ENCODE measurements at places on chromosomes 5 and 9.

DNA sequence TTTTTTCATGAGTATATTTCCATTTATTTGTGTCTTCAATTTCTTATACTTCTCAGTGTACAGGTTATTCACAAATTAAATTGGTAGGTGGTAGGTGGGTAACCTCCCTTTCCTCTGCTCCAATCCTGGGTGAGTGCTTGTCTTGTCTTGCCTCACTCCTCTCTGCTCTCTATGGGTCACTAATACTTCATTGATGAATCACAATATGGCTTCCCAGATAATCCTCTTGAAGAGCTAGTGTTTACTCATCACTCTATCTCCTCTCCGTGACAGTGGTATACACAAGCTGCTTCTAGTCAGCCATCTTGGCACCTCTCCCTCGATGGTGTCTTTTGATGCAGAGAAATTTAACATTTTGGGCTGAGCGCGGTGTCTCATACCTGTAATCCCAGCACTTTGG is 331.8 kb upstream of the NMUR2 start:
- DNase-seq, result no peak

DNA sequence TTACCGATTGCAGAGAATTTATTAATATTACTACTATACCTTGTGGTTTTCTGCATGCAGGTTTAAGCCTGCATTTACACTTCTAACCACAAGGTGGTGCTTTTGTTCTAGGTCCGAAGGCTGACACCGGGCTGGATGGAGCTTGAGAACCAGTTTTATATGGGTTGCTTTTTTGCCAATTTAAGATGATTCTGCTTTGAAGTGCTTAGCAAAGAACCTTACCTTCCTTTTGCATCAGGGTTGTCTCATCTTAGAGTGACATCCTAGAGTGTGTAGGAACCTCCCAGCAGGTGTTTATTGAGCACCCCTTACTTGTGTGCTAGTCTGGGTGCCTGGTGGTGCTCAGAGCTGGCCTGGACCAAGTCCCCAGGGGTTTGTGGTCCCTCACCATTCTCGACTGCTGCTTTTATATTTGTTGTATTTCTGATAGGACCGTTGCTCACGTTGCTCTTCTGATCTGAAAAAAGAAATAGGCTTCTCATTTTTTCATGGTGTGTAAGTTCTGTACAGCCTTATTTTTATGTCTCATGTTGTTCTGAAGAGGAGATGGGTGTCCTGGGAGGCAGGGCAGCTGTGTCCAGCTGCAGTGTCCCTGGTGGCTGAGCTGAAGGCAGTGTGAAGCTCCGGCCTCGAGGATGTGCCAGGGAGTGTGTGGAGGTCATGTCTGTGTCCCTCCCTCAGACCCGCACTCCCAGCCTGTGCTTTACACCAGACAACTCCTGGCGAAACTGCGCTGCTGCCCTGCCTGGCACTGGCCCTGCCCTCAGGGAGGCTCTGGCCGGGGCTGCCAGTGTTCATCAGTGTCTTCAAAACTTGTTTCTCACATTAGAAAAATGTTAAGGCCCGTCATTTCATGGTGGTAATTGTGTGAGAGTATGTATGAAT is 54.3 kb downstream of the EHMT1 start:
- peak; percentile 62 for DNase-seq

DNA sequence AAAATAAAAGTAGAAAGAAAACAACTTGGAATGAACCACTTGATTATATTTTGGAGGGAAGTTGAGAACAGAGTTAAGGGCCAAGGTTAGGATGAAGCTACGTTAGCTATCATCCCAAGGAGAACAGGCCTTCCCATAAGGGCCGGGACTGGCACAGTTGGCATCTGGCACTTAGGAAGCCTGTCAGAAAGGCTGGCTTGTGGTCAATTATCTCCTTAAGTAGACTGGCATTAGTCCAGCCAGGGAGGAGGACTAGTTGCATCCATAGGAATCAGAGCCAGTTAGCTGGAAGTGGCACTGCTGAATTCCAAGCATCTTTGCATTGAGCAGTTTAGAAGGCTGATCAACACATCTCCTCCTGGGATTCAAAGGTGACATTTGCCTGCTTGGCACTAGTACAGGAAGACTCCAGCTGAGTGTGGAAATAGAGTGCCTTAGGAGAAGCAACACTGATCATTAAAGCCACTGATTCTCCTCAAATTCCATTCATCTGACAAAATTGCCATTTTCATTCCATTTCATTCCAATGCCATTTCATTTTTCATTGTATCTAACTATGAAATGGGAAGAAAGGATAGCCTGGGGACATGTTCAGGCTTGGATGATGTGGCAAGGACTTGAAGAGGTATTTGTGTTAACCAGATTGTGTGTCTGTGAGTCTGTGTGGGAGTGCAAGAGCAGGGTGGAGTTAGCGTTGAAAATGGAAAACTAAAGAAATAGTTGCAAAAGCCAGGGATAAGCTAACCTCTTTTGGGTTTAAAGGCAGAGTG is 5.5 kb downstream of the FOXB2 start:
- no peak for DNase-seq

DNA sequence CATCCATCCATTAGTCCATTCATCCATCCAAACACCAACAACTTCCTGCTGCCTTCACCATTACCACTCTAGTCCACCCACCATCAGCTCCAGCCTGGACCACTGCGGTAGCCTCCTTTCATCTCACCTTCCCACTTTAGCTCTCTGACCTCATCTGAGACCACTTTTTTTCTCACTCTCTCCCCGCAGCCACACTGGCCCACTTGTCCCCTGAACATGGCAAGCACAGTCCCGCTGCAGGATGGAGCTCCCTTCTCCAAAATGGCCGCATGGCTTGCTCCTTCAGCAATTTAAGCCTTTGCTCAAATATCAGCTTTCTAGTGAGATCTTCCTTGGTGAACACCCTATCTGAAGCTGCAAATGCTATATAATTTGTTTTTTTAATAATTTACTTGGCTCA is 11.1 kb downstream of the CSF1R start:
- DNase-seq, result no peak

- no peak for DNase-seq
Observed at GRCh38 chr9:5835808-5836207, 2.9 kb upstream of the ERMP1 start.

GRCh38 chr9:8371686-8372085 is 572.1 kb upstream of the DMAC1 start:
- no peak for DNase-seq

DNA sequence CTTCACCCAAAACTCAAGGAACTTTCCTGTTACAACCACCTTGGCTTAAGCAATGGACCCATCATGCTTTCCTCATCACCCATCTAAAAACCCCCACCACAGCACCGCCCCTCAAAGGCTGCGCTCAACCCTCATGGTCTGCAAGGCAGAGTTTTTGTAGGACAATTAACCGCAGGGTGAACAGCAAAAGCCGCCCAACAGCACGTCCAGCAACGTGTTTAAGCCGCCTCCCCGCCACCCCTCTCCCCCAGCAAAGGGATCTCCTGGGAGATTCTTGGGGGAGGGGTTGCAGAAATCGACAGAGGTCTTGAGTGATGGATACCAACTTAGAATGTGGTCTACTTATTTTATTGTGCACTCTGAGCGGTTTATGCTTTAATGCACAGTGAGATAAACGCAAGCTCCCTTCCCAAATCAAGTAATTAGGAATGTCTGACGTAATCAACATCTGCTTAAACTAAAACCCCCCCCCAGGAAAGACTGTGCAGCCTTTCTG is 1.9 kb downstream of the ROR2 start:
- peak; percentile 61 for DNase-seq

GRCh38 chr5:151958111-151958510 is 33.5 kb upstream of the GLRA1 start:
- no peak for DNase-seq

- DNase-seq, result no peak
Observed at GRCh38 chr5:146588331-146589027, 72.5 kb upstream of the GPR151 start.

- peak; percentile 51 for DNase-seq
Observed at GRCh38 chr5:173707392-173707791, 90.9 kb upstream of the BOD1 start.

GRCh38 chr5:11273180-11273903 is 512.3 kb upstream of the DAP start:
- peak; percentile 1 for DNase-seq

GRCh38 chr9:36949466-36949865 is 84.6 kb downstream of the PAX5 start:
- DNase-seq, result no peak

DNA sequence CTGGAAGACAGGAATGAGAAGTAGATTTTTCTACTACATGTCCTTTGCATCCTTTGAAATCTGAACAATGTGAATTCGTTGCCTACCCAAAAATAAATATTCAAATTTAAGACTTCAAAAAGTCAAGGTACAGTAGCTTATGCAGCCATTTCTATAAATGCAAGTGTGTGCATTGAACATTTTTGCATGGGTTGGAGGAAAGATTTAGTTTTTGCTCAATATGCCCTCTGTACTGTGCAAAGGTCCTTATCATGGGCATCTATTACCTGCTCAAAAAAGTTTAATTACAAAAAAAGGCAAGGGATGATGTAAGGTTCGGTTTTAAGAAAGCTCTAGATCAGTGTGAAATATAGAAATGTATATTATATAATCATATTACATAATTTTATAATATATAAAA is 22.6 kb downstream of the AKNA start:
- no peak for DNase-seq

DNA sequence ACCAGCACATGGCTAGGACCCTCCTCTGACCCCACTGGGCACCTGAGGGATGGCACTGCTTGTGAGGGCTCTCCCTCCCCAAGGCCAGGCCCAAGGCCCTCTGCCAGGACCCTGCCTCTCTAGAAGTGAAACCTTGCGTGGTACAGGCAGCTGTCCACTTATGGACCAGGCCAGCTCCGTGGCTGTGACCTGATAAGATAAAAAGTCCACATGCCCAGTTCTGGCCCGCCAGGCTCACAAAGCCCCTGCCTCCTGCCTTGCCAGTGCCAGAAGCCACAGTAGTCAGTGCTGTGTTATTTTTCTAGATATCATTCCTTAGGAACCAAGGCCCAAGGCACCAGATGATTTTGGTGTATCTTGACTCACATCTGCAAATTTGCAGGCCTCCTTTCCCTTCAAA is 14.0 kb upstream of the SPATA31E1 start:
- no peak for DNase-seq

DNA sequence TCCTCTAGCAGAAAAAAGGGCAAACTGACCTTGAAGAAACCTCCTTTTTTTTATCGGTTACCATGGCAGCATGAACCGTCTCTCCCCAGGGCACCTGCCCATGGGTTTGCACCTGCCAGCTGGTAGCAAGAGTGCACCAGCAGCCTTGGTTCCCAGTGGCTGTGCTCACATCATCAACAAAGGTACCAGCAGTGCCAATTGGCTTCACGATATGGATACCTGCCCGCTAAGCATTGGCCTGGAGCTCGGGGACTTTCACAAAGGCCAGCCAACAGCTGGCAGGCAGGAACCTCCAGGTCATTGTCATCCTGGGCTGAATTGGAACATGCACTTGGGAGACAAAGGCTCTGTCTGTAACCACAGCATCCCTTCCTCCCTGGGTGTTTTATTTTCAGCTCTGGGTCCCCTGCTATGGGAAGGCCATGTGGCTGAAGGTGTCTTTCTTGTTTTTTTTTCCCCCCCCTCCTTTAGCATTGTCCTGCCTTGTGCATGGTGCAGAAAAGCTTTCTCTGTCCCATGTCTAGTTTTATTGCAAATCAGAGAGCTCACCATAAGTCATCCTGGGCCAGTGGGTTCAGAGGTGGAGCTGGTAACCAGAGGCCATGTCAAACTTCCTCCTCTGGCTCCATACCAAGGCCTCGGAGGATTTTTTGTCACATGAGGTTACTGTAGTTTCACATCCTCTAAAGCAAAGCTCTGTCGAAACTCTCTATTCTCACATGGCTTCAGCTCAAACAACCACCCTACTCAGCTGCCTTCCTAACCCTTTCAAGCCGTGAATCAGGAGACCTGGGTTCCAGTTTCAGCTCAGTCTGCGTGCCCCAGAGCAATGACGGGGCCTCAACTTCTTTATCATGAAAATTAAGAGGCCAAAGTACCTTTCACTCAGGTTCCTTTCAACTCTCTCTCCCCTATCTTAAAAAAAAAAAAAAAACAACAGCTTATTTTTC is 145.5 kb upstream of the MAP3K1 start:
- DNase-seq, result peak; percentile 39

GRCh38 chr9:93612796-93613154 is 36.4 kb downstream of the PHF2 start:
- DNase-seq, result no peak

GRCh38 chr9:124212381-124213050 is 45.2 kb upstream of the NEK6 start:
- DNase-seq, result peak; percentile 78

GRCh38 chr9:100111235-100111634 is 12.2 kb downstream of the INVS start:
- peak; percentile 98 for DNase-seq

- peak; percentile 45 for DNase-seq
Observed at GRCh38 chr5:36150676-36151433, 832 bp downstream of the LMBRD2 start.
